ENCODE measurements at places on chromosomes 2 and 18.

DNA sequence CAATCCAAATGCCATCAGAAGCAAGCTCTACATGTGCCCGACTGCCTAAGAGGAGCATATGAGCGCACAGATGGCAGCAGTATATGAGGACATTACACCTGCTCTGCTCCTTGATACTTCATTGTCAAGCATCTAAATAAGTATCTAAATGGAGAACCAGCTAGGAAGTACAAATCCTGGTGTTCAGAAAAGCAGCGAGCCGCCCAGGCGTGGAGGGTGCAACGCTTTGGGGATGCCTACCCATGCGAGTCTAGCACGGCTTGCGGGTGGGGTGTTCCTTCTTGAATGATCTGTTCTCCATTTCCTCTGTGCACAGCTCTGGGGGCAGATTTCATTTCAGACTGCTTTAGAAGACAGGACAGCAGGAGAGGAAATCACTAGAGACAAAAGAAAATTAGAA, 63.0 kb upstream of the BCL2L11 start:
- no peak for DNase-seq

DNA sequence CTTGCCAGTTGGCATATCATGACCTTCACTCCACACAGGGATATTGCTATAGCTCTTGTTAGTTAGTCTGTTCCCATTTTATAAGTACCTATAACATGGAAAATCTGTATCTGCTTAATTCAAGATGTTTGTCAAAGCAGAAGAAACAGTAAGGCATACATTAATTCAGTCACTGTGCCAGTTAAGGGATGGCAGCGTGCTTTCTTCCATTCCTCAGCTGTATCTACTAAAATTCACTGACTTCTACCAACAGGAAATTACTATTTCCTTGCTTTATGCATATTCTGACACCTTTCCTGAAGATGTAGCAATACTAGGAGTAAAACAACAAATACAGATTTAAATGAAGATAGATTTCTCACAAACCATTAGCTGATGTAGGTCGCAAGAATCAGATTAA, 59.9 kb downstream of the RNF152 start:
- DNase-seq = no peak

DNA sequence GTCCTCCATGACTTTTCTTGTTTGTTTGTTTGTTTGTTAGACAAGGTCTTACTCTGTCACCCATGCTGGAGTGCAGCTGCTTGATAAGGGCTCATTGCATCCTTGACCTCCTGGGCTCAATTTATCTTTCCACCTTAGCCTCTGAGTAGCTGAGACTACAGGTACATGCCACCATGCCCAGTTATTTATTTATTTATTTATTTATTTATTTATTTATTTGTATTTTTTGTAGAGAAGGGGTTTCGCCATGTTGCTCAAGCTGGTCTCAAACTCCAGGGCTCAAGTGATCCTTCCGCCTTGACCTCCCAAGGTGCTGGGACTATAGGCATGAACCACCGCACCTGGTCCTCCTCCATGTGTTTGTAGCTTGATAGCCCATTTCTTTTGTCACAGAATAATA, 37.9 kb downstream of the NBEAL1 start:
- no peak for DNase-seq

GRCh38 chr18:67525328-67526099, 9.0 kb upstream of the DSEL start:
- DNase-seq = peak; percentile 75

- DNase-seq = no peak
These were observed 48.9 kb downstream of the PTPN4 start for GRCh38 chr2:119808516-119809147.

DNA sequence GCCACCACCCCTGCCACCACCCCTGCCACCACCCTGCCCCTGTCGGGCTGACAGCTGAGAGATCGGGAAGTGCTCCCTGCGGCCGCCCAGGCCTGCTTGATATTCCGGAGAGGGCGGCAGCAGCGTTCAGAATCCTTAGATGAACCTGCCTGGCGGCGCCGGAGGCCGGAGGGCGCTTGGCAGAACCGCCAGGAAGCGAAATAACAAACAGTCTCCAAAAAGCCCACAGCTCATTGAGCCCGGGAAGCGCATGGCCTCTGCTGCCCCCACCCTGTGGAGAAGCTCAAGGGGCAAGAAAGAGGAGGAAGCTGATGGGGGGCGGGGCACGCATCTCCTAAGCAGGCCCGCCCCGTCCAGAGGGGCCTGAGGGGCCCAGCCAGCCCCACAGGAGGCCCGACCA, 92.2 kb upstream of the MBOAT2 start:
- no peak for DNase-seq

- DNase-seq = no peak
These were observed 49.1 kb upstream of the CTAGE1 start for GRCh38 chr18:22466608-22467395.

GRCh38 chr2:73232403-73233153, 461 bp downstream of the PRADC1 start:
- no peak for DNase-seq

DNA sequence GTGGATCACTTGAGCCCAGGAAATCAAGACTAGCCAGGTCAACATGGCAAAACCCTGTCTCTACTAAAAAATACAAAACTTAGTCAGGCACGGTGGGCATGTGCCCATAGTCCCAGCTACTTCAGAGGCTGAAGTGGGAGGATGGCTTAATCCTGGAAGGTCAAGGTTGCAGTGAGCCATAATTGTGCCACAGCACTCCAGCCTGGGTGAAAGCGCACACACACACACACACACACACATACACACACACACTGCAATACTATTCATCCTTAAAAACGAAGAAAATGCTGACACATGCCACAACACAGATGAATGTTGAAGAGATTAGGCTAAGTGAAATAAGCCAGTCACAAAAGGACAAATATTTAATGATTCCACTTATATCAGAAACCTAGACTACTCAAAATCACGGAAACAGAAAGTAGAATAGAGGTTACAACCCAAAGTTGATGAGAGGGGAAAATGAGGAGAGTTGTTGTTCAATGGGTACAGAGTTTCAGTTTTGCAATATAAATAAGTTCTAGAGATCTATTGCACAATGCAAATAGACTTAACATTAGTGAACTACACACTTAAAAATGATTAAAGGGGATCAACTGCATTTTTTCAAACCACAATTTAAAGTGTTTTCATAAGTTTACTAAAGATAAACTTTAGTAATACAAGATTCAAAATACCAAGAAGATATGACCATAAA, 114.5 kb downstream of the USP34 start:
- DNase-seq = no peak

DNA sequence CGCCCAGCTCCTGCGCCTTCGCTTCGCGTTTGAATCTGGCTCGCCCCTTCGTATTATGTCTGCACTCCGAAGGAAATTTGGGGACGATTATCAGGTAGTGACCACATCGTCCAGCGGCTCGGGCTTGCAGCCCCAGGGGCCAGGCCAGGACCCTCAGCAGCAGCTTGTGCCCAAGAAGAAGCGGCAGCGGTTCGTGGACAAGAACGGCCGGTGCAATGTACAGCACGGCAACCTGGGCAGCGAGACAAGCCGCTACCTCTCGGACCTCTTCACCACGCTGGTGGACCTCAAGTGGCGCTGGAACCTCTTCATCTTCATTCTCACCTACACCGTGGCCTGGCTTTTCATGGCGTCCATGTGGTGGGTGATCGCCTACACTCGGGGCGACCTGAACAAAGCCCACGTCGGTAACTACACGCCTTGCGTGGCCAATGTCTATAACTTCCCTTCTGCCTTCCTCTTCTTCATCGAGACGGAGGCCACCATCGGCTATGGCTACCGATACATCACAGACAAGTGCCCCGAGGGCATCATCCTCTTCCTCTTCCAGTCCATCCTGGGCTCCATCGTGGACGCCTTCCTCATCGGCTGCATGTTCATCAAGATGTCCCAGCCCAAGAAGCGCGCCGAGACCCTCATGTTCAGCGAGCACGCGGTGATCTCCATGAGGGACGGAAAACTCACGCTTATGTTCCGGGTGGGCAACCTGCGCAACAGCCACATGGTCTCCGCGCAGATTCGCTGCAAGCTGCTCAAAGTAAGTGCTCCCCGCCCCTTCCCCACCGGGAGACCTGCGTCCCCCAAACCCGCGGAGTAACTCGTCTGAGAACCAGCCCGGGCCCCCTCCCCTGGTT, 453 bp downstream of the KCNJ3 start:
- no peak for DNase-seq

DNA sequence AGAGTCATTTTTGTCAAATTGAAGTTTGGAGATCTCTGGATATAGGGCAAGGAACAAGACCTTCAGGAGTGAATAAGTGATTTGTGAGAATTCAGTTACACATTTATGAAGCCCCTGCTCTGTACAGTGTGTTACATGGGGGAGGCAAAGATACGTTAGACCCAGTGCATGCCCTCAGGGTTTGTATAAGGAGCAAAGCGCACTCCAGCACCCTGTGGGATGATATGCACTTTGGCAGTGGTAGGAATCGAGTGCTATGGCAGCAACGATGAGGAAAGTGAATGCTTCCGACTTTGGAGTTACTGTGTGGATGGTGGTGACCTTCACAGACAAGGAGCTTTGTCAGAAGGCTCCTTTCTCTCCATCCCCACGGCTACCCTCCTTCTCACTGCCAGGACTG, 74.3 kb upstream of the ALPP start:
- no peak for DNase-seq

GRCh38 chr18:36663312-36663711, 165.5 kb downstream of the TPGS2 start:
- DNase-seq = no peak

DNA sequence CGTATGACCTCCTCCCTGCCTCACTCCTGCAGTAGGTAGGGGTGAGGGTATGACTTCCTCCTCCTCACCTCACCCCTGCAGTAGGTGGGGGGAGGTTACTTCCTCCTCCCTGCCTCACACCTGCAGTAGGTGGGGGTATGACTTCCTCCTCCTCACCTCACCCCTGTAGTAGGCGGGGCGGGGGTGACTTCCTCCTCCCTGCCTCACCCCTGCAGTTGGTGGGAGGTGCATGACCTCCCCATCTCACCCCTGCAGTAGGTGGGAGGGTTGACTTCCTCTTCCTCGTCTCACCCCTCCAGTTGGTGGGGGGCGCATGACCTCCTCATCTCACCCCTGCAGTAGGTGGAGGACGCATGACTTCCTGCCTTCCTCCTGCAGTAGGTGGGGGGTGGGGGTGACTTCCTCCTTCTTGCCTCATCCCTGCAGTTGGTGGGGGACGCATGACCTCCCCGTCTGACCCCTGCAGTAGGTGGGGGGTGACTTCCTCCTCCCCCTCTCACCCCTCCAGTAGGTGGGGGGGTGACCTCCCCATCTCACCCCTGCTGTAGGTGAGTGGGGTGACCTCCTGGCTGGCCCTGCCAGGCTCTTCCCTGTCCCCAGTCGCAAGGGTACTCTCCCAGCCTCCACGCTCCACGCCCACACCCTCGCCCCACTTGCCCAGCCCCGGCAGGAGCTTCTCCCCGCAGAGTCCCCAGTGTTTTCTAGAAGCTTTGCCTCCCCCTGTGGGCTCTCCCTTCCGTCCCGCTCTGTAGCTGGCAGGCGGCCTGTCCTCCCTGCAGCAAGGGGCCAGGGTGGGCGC, 39.3 kb downstream of the TSHZ1 start:
- DNase-seq = no peak

DNA sequence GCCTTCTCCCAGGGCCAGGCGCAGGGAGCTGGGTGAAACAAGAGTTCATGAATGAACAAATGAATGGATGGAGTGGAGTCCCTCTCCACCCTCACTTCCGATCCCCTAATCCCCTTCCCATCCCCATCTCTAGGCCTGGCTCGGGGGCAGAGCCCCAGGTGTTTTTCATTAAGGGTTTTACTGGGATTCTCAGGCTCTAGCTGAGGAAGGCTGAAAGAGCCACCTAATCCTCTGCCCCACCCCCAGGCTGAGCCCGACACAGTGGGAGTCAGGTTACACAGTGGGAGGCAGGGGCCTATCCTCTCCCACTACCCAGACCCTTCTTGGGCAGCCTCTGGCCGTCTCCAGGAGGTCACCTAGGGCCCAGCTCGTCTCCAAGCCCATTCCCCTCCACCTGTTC, 36.1 kb downstream of the SDC1 start:
- no peak for DNase-seq

DNA sequence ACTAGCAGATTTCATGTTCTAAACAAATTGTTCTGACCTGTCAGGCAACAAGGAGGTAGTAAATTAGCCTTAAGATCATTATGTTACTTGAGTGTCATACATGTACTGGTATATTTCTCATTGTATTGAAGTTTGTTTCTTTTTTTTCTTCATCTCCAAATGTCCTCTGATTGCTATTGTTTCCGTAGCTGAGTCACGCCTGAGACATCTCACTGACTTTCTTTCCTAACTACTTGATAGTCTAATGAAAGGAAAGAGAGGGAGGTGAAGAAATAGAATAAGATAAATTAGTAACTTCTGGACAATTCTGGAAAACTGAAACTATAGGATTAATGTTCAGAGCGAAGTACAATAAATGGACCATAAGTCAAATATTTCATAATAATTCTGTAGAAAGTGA, 1049.9 kb downstream of the TSN start:
- DNase-seq = no peak

DNA sequence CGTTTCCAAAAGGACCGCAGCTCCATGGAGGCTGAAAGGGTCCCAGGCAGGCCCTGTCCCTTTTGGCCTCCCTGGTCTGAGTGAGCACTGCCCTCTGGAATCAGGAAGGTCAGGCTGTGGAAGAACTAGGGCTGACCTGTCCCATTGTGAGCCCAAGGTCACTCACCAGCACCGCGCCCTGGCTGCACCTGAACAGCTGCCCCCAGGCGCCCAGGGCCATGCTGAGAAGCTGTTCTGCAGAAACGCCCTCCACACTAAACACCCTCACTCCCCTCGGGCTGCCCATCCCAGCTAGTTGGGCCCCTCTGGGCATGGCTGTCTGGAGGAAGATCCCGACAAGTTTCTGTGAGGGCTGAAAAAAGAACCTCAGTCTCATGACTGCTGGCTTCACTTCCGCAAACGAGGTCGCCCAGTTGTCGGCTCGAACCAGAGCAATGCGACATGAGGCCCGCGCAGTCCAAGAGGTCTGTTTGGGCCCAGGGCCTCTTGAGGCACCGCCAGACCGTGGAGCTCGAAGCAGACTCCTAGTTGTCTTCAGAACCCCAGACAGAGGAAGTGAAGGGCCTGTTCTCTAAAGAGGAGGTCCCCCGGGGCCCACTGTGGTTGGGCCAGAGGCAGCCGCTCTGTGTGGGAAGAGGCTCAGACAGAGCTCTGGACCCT, 64.4 kb downstream of the INPP5D start:
- DNase-seq = no peak

- peak; percentile 79 for DNase-seq
These were observed 52.0 kb downstream of the CYBRD1 start for GRCh38 chr2:171574149-171574795.

GRCh38 chr2:11042841-11043240, 112.4 kb upstream of the SLC66A3 start:
- DNase-seq = no peak

GRCh38 chr18:11553098-11553940, 56.1 kb upstream of the SLC35G4 start:
- peak; percentile 70 for DNase-seq

- no peak for DNase-seq
These were observed 339.4 kb downstream of the CMPK2 start for GRCh38 chr2:6526093-6526824.

GRCh38 chr18:43108882-43109281, 6.6 kb downstream of the RIT2 start:
- no peak for DNase-seq

GRCh38 chr18:10051877-10052631, 138.2 kb downstream of the VAPA start:
- peak; percentile 61 for DNase-seq

GRCh38 chr2:135916207-135916606, 40.0 kb upstream of the MCM6 start:
- peak; percentile 46 for DNase-seq

GRCh38 chr18:25705650-25706049, 353.7 kb upstream of the ZNF521 start:
- no peak for DNase-seq

Measured in SK-MEL-5 (cell line).